ENCODE measurements at places on chromosomes 7 and 10.

GRCh38 chr10:126012485-126012884 lies 116.1 kb downstream of the FANK1 start:
- no peak for DNase-seq

DNA sequence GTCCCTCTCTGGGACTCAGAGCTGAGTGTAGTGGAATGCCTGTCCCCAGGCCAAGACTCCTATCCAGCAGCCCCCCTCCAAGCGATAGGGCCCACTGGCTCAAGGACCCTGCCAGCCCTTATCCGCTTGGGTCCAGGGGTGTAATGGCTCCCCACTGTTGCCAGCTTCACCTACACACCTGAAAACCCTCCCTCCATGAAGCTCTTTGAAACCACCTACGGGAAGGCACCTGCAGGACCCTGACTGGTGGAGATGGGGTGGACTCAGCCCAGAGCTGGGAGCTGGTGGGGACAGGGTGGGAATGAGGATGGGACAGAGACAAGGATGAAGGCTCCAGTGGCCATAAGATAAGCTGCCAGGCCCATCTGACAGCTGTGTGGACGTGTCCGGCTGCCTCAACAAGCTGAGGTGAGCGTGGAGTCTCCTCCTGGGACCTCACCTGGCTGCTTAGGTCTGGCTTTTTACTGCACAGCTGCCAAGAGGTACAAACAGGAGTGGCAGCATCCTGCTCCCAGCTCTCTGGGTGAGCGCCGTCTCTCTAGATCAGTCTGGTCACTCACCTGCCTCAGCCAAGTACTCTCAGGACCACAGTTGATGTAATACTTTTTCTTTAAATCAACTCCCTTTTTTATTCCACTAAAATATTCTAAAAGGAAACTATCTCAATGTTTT lies 41.9 kb downstream of the DRGX start:
- DNase-seq: no peak

- no peak for DNase-seq
These were observed 123.4 kb upstream of the TARP start for GRCh38 chr7:38396852-38397251.

GRCh38 chr10:121033366-121033765 lies 182.2 kb downstream of the WDR11 start:
- no peak for DNase-seq

DNA sequence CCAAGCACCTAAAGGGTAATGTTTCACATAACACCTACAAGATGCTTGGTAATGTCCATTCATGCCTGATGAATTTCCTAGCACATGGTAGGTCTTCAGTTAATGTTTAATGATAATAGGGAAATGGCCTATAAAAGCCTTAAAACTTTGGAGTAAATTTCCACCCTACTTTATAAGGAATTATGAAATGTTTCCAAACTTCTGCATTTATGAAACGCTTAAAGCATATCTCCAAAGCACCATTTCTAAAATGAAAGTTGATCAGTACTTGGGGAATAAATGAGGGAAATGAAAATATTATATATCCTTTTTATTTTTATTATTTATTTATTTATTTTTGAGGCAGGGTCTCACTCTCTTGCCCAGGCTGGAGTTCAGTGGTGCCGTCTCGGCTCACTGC lies 51.8 kb downstream of the INPP5F start:
- no peak for DNase-seq

GRCh38 chr10:6401558-6402348 lies 178.3 kb downstream of the PRKCQ start:
- DNase-seq: peak; percentile 67

DNA sequence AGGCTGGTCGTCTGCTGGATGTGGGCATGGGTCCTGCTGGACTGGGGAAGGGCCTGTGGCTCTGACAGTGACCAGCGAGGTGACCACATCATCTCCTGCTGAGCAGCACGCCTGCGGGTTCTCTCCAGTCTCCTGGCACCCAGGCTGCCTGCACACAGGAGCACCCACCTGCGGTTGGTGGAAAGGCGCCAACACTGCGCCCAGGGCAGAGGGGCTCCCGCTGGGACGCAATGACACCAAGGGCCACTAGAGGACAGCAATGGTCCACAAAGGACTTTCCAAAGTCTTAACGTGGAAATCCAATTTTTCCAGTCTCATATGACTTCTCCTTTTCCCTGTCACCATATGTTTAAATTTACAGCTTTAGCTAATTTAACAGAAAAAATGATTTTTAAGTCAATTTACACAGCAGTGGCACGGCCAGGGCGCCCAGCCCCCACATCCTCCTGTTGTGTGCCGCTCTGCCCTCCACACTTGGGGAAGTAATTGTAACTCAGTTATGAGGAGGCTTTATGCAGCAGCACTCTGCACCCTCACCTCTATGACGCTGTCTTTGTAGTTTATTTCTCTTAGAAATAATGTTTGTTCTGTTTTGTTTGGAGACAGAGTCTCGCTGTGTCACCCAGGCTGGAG lies 38.1 kb downstream of the CFAP46 start:
- peak; percentile 42 for DNase-seq

DNA sequence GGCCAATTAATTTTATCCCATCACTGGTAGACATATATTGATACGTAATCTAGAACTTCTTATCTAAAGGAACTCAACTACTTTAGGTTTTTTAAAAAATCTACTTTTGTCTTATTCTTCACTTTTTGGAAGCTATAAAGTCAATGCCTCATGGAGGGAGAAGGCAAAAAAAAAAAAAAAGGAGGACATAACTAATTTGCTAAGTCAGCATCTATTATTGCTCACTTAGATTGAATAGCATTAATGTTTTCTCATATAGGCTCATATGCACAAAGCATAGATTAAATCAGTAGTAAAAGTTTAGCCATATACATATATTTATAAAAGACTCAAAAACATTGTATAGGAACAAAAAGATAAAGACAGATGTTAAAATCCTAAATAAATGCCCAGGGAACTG lies 179.3 kb upstream of the DGKB start:
- DNase-seq: no peak

- DNase-seq: no peak
These were observed 47.8 kb downstream of the BZW2 start for GRCh38 chr7:16693601-16694318.

DNA sequence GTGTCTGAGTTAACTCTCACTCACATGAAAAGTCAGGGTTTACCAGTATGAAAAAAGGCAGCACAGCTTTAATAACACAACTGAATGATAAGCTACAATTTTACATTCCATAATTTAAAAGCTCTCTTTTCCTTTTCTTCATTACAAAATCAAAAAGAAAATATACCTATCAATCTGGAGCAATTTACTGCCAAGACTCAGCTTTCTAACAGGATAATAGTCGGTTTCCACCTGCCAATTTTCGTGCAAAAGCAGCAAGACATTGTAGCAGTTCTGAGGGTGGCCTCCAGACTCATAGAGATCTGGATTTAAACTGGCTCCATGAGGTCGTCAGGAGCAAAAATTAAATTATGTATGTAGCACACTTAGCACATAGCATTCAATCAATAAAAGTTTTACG lies 191.0 kb downstream of the GLI3 start:
- DNase-seq: no peak

DNA sequence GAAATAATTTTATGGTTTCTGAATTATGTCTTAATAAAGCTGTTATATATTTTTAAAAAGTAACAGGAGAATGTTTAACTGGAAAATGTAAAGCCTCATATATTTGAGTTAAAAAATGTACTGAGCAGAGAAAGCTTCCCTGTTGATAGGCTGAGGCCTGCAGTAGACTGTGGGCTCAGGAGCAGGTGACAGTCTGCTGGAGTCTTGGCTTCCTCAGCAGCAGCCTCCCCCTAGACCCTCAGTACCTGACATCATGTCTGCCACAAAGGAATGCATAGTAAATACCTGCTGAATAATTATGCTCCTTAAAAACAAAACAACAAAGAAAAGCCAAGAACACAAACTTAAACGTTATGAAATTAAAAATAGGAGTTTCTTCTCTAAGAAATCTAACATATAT lies 73.9 kb upstream of the NOBOX start:
- DNase-seq: no peak

DNA sequence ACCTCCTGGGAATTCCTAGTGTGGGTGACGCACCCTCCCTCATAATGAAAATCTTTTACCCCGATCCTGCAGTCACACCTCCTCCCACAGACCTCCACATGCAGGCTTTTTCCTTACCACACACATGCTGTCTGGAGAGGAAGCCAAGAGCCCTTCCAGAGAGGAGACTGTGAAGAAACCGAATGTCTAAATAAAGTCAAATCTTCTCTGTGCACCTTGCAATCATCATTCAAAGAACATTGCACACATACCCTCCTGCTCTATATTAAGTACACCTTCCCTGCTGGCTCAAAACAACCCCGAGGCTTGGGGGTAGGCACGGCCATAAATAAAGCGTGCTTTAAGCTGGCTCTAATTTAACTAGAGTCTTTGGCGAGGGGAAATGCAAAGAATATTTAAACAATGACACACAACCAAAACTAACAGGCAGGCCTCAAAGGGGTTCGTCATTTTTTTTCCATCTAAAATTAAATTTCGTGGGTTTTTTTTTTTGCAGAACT lies 34.9 kb downstream of the CALML3 start:
- no peak for DNase-seq

DNA sequence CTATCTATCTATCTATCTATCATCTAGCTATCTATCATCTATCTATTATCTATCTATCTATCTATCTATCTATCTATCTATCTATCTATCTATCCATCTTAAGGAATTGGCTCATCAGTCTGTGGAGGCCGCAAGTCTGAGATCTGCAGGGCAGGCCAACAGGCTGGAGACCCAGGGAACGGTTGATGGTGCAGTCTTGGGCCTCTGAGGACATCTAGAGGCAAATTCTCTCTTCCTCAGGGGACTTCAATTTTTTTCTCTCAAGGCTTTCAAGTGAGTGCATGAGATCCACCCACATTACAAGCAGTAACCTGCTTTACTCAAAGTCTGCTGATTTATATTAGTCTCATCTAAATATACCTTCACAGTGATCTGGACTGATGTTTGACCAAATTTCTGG lies 197.0 kb downstream of the GLRX3 start:
- no peak for DNase-seq

GRCh38 chr7:115962340-115962739 lies 68.2 kb downstream of the TFEC start:
- no peak for DNase-seq

DNA sequence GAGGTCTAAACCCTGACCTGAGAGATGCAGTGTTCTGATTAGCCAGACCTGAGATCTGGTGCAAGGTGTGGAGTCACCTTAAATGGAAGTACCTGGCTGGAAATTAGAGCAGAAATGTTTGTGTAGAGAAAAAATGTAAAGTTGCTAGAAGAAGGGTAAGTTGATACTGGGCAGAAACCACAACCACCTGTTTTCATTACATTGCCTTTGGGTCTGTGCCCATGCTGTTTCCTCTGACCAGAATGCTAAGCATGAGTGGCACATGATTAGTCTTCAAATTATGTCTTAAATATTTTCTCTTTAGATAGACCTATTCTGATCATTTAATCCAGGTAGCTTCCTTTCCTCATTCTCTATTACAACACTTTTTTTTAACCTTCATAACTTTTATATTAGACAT lies 69.0 kb downstream of the CASD1 start:
- DNase-seq: no peak

DNA sequence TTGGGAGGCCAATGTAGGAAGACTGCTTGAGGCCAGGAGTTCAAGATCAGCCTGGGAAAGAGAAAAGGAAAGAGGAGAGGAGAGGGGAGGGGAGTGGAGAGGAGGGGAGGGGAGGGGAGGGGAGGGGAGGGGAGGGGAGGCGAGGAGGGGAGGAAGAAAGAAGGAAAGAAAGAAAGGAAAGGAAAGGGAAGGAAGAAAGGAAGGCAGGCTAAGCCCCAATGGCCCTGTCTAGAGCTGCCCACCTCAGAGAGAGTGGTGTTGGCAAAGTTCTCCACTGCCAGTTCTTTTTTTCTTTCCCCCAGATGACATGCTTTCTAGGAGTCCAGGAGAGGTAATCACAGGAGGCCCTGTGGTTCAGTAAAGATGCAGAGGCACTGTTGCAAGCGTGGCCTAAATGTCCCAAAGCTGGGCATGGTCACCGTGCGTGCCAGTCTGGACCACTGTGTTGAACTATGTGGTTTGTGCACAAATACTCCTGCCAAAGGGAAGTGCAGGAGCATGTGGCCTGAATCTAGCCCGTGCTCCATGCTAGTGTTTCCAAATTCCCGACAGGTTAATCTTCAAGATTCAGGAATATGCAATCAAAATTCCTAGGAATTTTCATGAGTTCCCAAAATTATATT lies 39.7 kb downstream of the ODAD2 start:
- DNase-seq: no peak

DNA sequence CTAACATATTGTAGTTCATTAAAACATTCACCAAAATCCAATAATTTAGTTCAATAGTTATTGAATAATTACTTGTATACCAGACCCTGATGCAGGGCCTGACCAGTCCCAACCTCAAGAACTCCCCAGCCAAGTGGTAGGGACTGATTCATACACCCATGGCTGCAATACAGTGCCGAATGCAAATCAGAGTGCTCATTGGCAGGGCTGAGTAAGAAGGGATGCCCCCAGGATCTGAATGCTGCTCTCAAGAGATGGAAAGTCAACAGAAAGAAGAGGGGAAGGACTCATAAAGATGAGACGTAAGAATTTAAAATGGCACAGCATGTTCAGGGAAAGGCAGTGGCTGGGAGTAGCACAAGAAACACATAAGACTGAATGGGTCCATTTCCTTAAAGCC lies 29.9 kb downstream of the ZNF438 start:
- DNase-seq: no peak

GRCh38 chr7:80859272-80859970 lies 59.4 kb downstream of the SEMA3C start:
- no peak for DNase-seq

- DNase-seq: no peak
These were observed 354.4 kb downstream of the PLXDC2 start for GRCh38 chr10:20170661-20171060.

GRCh38 chr10:87605628-87606251 lies 53.9 kb upstream of the PAPSS2 start:
- DNase-seq: no peak

DNA sequence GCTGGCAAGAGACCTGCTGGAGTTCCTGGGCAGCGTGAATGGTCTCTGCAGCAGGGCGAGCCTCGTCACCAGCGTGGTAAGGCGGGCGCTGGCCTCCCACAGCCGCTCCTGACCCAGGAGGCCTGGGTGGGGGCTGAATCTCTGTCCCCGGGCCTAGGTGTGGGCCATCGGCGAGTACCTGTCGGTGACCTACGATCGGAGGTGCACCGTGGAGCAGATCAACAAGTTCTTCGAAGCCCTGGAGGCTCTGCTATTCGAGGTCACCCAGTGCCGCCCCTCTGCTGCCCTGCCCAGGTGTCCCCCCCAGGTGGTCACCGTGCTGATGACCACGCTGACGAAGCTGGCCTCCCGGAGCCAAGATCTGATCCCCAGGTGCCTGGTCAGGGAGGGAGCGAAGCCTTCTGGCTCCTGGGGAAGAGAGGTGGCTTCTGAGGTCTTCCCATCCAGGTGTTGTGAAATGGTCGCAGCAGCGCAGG lies 15.1 kb downstream of the AP5Z1 start:
- no peak for DNase-seq

DNA sequence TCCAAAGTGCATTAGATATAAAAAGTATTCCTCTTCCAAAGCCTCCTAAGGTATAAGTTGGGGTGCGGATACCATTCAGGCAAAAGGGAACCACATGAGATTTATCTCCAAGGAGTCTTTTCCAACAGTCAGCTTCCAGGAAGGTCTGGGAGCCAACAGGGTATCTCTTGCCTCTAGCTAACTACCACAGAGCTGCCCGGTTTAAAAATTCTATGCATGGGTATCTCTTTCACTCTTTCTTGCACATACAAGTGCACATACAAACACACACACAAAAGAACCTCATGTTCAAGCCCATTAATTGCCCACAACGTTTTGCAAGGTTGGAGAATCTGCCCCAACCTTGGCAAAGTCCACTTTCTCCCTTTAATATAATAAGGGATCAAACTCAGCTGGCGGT lies 80.7 kb downstream of the CDK6 start:
- DNase-seq: no peak

- no peak for DNase-seq
These were observed 7.3 kb upstream of the CABCOCO1 start for GRCh38 chr10:61655335-61655851.

All from stimulated activated CD4-positive, alpha-beta T cell treated with anti-CD3 and anti-CD28 coated beads, Interleukin-4, amount 100 ng/mL, for 24 hours (primary cell).